ENCODE measurements at places on chromosomes 2 and 18.
A peak's percentile ranks its signal among the peaks of the same experiment; 100 is the strongest.

DNA sequence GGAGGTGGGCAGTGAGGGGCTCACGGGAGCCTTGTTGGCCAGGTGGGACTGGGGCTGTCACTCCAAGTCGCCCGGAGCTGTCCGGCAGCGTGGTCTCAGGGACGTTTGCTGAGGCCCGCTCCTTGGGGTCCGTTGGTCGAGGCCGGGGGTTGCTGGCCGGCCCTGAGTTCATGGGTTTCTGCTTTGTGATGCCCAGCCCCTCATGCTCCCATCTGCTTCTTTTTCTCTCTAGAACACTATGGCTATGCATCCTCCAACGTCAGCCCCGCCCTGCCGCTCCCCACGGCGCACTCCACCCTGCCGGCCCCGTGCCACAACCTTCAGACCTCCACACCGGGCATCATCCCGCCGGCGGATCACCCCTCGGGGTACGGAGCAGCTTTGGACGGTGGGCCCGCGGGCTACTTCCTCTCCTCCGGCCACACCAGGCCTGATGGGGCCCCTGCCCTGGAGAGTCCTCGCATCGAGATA, 14.5 kb downstream of the NFATC1 start:
- no peaks in the 10 kb centered on the region for H3K36me3 ChIP-seq
- peaks cover 1% of the 10 kb centered on the region for H3K4me1 ChIP-seq
- no peak for DNase-seq
- H3K27me3 ChIP-seq: no peaks in the 10 kb centered on the region
- no peak overlapping the region for H3K27ac ChIP-seq
- no peak overlapping the region for H3K4me3 ChIP-seq

- no peaks in the 10 kb centered on the region for H3K4me1 ChIP-seq
- no peak overlapping the region for H3K4me3 ChIP-seq
- H3K36me3 ChIP-seq: no peaks in the 10 kb centered on the region
- H3K27me3 ChIP-seq: peaks cover 91% of the 10 kb centered on the region
These were observed 11.8 kb upstream of the SMIM21 start for GRCh38 chr18:75439348-75439747.

DNA sequence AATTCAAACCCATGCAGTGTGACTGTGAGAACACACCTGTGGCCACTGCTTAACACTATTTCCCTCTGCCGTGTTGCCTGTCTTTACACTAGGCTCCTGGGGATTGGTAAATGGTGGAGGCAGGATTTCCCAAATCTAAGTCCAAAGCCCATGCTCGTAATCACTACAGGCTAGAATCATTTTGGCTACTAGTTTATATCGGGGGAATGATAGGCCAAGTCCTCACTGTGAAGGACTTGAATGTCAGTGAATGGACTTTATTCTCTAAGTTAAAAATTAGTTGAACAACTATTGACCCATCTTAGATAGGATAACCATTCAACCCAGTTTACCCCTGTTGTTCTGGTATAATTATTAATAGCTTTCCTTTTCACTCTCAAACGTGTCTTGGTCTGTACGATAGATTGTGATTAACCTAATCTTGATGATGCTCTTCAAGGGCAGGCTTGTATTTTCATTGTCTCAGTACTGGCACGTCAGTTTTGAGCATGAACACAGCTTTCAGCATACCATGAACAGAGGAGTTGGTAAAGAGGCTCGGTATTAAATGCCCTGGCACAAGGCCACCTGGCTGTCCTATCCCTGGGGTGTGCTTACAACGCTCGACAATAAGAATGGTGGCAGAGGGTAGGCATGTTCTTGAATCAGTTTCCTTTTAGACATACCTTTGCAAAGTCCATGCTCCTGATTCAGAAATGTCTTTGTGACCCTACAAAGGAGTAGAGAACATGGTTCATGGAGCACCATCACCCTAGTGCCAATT, 148.8 kb downstream of the RTN4 start:
- peaks cover 42% of the 10 kb centered on the region for H3K4me1 ChIP-seq
- H3K27ac ChIP-seq: no peak overlapping the region
- no peaks in the 10 kb centered on the region for H3K36me3 ChIP-seq
- no peak overlapping the region for H3K4me3 ChIP-seq
- no peaks in the 10 kb centered on the region for H3K27me3 ChIP-seq

DNA sequence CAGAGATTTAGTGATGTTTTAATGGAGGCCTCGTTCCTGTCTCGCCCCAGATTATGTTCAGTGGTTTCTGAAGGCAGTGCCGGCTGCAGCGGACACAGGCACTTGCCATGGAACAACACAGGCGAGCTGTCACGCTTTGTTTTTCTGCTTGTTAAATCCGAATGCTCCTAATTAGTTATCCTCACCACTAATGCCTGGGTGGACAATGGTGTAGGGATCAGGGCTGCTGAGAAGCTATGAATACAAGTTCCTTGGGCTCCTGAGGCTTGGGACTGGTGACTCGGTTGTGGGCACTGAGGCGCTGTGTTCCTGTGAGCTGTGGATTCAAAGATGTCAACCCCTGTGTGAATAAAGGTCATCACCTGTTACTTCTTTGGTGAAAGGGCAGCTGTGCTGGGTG, 123.5 kb downstream of the PLEKHM3 start:
- no peaks in the 10 kb centered on the region for H3K36me3 ChIP-seq
- H3K27ac ChIP-seq: no peak overlapping the region
- no peaks in the 10 kb centered on the region for H3K27me3 ChIP-seq
- H3K4me3 ChIP-seq: no peak overlapping the region

DNA sequence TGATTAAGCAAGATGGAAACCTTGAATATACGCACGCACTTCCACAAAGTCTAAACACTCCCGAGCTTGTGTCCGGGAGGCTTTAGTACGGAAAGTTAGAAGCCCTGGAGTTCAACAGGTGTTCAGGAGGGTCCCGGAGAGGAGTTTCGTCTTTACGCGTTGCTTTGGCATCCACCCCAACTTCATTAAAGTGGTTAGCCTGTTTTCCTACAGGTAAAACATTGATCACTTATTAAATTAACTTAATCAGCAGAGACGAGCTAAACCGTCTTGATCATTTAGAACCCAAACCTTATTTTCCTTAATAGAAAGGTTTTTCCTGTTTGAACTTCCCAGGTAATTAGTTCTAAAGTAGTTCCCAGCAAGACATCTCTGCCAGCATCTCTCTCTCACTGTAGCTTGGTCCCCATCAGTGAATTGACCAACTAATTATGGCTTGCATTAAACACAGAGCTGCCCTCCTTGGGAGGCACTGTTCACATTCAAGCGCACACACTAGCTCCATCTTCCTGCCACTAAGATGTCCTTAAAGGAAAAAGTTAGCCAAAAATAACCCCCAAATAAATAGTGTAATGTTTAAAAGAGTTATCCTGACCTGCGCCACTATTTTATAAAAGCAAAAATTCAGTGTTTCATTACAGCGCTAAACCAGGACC, 1.4 kb downstream of the NPAS2 start:
- H3K27ac ChIP-seq: peak overlapping the region; percentile 73
- no peaks in the 10 kb centered on the region for H3K27me3 ChIP-seq
- peaks cover 8% of the 10 kb centered on the region for H3K36me3 ChIP-seq
- DNase-seq: peak; percentile 46
- H3K4me1 ChIP-seq: peaks cover 48% of the 10 kb centered on the region
- peak overlapping the region; percentile 93 for H3K4me3 ChIP-seq
